ENCODE measurements at places on chromosomes 5 and 9. TPM values are rescaled to one million over a fixed set of nuclear protein-coding genes. Genes with fewer than 3 reads are reported as not detected.

Gene UBE2B
- total RNA-seq, result 57.5 TPM

Gene HSD17B3
- 0.17 TPM for total RNA-seq

Gene SLC25A2
- not detected for total RNA-seq

Gene GRM6
- not detected for total RNA-seq

Gene SLIT3
- 15.3 TPM for total RNA-seq
